ENCODE measurements at places on chromosomes 11 and 22.
A peak's percentile ranks its signal among the peaks of the same experiment; 100 is the strongest.

DNA sequence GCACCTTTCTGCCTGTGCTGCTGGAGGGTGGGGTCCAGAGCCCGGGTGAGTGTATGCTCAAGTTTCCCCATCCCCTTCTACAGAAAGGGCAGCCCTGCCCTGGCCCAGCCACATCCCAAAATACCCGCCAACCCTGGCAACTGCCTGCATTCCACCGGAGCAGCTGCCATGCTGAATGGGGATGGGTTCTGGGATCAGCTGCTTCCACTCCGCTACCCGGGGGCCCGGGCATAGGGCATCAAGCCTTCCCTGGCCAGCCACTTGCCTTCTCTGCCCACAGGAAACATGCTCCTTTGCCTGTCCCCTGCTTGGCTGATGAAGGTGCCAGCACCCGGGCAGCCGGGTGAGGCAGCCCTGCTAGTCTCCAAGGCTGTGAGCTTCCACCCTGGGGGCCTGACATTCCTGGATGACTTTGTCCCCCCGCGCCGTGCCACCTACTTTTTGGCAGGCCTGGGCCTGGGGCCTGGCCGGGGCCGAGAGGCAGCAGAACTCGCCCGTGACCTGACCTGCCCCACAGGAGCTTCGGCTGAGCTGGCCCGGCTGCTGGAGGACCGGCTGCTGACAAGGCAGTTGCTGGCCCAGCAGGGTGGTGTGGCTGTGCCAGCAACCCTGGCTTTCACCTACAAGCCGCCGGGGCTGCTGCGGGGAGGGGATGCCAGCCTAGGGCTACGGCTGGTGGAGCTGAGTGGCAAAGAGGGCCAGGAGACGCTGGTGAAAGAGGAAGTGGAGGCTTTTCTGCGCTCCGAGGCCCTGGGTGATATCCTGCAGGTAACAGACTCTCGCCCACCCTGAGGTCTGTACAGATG, 3.2 kb downstream of the CARNS1 start:
- no peak for DNase-seq

GRCh38 chr11:76740772-76741171, 42.4 kb upstream of the TSKU start:
- no peak for DNase-seq

DNA sequence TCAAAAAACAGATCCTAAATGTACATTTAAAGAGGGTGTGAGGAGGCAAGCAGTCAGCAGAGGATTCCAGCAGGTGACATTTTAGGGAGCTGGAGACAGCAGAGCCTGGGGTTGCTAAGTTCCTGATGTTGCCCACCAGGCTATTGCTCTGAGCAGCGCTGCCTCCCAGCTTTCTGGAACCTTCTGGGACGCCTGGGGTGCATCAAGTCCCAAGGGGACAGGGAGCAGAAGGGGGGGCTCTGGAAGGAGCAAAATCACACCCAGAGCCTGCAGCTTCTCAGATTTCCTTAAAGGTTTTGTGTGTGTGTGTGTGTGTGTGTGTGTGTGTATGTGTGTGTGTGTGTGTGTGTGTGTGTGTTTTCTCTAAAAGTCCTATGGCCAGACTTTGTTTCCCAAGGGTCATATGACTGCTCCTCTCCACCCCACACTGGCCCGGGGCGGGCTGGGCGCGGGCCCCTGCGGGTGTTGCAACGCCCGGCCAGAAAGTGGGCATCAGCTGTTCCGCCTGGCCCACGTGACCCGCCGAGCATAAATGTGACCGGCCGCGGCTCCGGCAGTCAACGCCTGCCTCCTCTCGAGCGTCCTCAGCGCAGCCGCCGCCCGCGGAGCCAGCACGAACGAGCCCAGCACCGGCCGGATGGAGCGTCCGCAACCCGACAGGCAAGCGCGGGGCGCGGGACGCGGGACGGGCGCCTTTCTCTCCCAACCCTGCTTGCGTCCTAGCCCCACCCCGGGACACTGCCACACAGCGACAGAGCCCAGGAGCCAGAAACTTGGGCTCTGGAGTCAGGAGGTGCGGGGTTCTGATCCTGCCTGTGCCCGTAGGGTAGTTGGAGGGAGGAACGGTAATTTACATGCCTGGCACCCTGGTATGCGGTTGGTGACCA, at the start of gene HMOX1:
Gene HMOX1, plus strand, starts transcription at position 560 of the 887 bp plus-strand sequence. Its CDS starts 78 bp downstream, at position 638.
- no peak for DNase-seq

DNA sequence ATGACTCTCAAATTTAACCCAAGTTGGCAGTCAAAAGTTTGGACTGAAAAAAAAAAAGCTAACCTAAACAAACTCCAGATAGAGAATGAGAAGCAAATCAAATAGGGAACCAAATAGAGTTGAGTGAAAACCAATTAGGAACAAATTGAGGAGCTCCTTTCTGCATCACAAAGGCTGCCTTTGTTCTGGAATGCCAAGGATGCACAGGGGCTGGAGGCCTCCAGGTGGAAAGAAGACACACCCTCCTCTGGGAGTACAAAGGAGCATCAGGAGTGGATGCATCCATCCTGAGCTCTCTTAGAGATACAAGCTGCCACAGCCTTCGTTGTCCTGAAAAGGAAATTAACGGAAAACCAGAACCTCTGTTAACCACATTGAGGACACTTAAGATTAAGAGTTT, 73.3 kb downstream of the MRGPRX1 start:
- DNase-seq, result no peak

DNA sequence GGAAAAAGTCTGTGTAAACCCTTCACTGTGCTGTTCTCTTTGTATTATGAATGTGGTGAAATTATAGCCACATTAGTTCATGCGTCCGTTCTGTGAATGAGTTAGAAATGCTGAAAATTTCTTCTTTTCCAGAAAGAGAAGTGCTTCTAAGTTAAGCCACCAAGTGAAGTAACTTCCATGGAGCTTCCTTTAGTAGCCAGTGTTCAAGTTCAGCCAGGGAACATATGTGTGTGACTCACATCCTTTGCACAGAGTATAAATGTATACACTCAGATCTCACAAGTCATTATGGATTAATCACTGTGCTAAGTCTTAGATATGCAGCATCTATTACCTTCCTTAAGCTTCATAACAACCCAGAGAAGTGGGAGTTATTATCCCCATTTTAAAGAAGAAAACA, 3.1 kb upstream of the MMP8 start:
- DNase-seq, result no peak

GRCh38 chr11:23976426-23976825, 520.4 kb upstream of the LUZP2 start:
- no peak for DNase-seq

- no peak for DNase-seq
Observed at GRCh38 chr11:8905528-8906165, 5.3 kb upstream of the AKIP1 start.

GRCh38 chr11:60396382-60396781, at the start of gene MS4A14:
TSS of gene MS4A14 (plus strand) at chr11:60396459. CDS start at chr11:60396579, 120 bp downstream.
- no peak for DNase-seq

DNA sequence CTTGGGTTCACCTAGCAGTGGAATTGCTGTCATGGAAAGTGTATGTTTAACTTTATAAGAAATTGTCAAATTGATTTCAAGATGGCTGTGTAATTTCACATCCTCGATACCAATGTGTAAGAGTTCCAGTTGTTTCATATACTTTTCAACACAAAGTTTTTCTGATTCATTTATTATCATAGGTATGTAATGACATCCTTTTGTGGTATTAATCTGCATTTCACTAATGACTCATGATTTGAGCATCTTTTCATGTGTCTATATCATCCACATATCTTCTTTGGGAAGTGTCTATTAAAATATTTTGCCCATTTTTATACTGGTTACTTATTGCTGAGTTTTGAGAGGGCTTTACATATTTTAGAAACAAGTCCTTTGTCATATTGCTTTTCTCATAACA, 17.0 kb upstream of the GLYATL1B start:
- no peak for DNase-seq

DNA sequence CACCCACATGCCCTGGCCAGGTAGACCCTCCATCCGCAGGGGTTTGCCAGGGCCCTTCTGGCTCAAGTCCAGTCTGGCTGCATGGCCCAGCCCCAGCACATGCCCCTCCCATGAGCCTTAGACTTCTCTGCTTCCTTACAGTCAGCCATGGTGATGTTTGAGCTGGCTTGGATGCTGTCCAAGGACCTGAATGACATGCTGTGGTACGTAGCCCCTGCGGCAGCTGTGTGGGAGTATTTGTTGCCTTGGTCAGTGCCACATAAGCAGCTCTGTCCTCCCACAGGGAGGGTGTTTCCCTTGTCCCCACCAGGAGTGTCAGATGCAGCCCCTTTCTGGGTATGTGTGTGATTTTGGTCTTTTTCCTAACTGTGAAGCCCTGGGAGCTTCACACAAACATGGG, 17.5 kb downstream of the CDC45 start:
- no peak for DNase-seq

DNA sequence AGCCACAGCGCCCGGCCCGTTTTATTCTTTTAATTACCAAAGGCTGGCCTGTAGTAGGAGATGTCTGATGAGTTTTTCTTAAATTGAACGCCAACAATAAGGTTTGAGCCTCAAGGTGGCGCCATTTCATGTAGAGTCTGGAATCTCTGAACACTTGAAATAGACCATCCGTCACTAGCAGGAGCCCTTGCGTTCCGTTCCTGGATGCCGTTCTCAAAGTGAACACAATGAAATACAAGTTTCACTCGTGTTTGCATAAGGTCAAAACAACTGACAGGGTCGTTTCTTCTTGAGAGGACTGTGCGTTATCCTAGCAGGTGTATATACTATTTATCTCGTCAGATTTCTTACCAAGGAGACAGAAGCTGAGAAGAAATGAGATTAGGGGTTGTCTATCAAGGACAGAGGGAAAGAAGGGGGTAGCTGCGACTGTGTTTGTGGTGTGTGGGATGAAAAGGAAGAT, 18.7 kb upstream of the SCGB1D1 start:
- peak; percentile 21 for DNase-seq

GRCh38 chr11:129117595-129118350, 74.4 kb downstream of the ARHGAP32 start:
- no peak for DNase-seq

DNA sequence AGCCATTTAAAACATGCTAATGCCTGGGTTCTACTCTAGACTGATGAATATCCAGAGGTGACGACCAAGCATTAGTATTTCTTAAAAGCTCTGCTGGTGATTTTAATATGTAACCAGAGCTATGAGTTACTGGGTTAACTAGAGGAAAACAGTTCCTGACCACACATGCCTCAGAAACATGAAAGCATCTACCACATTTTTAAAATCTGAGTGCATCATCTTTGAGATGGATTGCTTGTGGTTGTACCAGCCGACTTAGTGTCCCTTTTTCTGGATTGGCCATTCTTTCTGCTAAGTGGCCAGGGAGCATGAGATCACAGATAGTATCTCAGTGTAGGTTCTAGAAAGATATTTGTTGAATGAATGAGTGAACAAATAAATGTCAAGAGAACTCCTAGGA, 152.4 kb downstream of the NTM start:
- DNase-seq, result no peak

DNA sequence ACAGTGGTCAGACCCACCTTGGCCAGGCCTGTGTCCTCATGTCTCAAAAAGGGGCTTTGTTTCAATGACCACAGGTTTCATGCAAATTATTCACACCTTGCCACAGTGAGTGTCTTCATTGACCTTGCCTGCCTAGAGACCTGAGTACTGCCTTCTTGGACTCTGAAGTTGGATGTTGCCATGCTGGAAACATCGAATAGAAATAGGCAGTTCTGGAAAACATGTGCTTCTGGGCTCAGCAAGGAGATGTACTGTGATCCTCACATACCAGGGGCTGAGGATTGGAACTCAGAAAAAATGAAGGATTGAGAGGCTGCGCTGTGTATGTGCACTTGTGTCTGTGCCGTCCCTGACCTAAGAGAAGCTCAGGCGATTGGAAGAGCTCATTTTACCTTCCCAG, 9.6 kb upstream of the NRIP3 start:
- no peak for DNase-seq

DNA sequence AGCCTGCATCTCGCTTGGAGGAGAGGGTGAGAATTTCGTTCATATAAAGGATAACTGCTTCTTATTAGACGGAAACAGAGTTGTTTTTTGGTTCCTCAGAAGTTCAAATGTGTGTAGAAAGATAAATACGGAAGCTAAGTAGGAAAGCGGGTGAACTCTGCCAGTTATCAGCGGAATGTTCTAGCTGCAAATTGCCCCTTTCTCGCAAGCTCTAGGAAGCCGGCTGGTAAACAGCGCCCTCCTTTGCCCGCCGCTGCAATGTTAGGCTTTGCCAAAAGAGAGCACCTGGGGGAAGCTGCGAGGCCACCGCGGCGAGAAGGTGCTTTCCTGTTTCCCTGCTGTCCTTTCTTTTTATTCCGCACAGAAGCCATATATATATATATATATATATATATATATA, 67.0 kb downstream of the IGLL5 start:
- DNase-seq, result no peak

- DNase-seq, result no peak
Observed at GRCh38 chr11:57800444-57801182, 39.0 kb downstream of the CTNND1 start.

GRCh38 chr11:49952091-49952490, at the start of gene OR4C13:
TSS of gene OR4C13 (plus strand) at chr11:49952391. CDS start at chr11:49952423, 32 bp downstream.
- no peak for DNase-seq

DNA sequence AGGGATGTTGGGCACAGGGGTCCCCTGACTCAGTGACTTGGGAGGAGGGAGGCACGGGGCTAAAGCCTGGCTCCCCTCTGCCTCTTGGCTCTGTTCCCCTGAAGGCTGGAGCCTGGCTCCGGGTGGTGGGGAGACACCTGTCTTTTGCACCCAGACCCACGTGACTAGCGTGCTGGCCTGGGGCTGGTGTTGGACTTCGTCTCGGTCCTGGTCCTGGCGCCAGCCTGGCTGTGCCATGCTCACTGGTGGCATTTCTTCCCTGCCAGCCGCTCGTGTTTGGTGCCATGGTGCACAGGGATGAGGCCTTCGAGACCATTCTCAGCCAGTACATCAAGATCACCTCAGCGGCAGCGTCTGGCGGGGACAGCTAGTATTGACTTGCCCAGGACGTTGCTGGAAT, 56.7 kb downstream of the GRAMD4 start:
- no peak for DNase-seq

GRCh38 chr22:17835256-17835655, 61.0 kb upstream of the BID start:
- no peak for DNase-seq
